ENCODE measurements at places on chromosomes 1 and 21.
A peak's percentile ranks its signal among the peaks of the same experiment; 100 is the strongest.

- DNase-seq = no peak
Observed at GRCh38 chr1:101005871-101006270, 19.7 kb downstream of the DPH5 start.

DNA sequence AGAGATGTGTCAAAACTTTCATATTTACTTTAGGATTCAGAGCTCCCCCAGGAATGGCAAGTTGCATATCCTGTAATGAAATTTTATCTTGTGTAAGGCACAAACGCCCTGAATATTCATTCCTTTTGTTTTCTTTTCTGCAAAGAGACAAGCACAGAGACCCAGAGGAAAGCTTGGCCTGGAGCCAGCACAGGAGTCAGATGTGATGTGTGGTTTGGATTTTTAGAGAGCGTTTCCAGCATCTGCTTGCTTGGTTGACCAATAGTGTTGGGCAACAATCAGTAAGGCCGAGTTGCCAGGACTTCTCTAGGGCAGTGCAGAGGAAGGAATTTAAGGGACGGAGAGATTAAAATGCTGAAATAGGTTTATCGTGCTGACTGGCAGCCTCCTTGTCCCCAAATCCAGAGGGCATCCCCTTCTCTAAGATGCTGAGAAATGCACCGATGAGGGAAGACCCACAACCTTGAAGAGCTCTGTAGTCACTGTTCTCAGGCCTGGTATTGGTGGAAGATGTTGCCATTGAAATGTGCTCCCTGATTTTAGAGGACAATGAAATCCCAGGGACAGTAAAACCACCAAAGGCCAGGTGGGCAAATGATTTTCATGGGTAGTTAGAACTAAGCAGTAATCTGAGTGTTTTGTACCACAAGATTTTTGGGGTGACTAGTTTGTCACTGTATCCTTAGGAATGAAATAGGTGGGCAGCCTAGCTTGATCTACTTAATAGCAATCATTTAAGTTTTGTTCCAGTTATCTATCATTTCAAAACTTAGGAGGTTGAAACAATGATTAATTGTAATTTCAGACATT, 37.9 kb upstream of the RHOU start:
- peak; percentile 43 for DNase-seq

GRCh38 chr1:3391711-3392110, 62.8 kb upstream of the ARHGEF16 start:
- no peak for DNase-seq

DNA sequence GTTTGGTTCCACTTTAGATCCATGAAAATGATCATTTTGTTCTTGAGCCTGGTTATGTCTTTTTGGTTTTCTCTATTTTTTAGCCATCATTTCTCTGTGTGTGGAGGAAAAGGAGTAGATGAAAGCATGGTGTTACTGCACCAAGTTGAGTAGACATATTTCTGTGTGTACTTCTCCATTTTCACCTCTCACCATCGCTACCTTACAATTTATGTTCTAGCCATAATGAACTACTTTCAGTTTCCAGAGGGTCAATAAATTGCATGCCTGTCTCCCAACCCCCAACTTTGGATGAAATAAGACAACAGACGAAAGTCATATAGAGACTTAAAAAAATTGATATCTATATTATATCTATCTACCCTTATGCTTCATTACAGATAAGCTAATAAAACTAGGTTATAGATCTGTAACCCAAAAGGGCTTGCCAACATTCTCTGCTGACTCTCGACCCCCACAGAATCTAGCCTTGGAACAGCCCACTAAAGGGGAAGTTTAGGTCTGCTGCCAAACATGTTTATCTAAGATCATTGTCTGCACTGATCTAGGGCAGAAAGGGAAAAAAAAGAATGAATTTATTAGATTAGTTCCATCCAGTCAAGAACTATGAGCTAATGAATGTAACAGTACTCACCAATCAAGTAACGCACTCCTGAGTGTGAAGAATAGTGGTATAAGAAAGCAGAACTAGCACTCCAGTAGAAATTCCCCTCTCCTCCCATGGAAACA, 7.5 kb upstream of the MAN1A2 start:
- no peak for DNase-seq

DNA sequence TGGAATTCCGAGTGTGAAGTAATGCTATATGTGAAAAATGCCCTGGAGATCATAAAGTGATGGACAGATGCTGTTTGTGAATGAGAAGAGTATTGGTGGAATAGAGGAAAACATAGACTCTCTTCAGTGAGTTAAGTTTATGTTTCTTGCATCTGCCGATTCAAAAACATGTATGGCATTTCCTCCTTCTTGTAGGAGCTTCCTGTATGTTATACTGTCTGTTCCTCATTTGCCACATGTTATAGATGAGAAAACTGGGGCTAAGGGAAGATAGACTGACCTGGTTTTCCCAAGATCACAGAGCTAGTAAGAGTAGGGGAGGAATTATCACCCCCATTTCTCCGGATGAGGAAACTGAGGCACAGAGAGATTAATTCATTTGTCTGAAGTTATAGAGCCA, 41.1 kb upstream of the IL20 start:
- DNase-seq = no peak
